NCI-H1694 treated with DMSO at 0.1 percent for 48 hours (cell line): ENCODE measurements at places on chromosomes 16 and 17.
A peak's percentile ranks its signal among the peaks of the same experiment; 100 is the strongest.

DNA sequence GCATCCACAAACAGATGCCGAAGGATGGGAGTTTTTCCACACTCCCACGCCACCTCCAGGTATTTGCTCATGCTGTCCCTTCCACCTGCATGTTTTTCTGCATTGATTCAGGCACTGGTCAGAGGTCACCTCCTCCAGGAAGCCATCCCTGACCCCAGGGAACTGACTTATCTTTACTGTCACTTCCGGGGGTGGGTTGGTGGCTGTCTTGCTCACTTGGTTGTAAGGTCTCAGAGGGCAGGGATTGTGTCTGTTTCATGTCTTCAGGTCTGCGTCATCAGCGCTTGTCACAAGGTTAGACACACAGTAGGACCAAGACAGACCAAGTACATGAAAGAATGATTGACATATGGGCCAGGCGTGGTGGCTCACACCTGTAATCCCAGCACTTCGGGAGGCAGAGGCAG is 1.9 kb upstream of the IL4R start:
- no peak for DNase-seq

GRCh38 chr16:50644729-50645128 is 36.4 kb downstream of the SNX20 start:
- DNase-seq, result no peak

- DNase-seq, result no peak
Observed at GRCh38 chr17:49187301-49187700, 23.1 kb downstream of the GNGT2 start.

DNA sequence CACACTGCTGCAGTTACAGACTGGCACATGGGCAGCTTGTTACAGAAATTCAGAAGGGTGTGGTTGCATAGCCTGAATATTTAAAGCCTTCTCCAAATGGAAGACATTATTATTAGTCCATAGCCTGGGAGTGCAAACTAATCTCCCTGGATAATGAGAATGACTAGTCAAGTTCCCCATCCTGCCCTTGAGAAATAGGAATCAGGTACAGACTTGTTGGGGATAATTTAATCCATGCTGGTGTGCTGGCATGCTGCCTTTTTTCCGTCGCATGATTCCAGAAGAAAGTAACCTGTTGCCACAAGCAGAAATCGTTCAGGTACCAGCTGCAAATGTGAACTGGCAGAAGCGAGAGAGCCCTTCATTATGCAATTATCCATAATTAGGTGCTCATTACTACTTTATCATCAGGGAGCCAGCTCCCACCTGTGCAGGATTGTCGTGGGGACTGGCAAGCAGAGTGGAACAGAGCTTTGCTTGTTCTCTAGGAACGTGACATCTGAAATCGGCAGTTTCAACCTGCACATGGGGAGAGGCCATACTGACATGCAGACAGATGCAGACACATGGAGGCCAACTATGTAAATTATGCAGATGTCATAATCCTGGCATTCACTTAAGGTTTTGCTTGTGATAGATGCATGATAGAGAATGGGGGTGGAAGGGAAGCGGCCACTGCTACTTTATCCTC is 419.4 kb downstream of the PMP22 start:
- DNase-seq, result no peak

- DNase-seq, result no peak
Observed at GRCh38 chr17:73292031-73292531, 19.7 kb downstream of the CDC42EP4 start.

- DNase-seq, result no peak
Observed at GRCh38 chr17:45086865-45087503, 25.9 kb downstream of the NMT1 start.

DNA sequence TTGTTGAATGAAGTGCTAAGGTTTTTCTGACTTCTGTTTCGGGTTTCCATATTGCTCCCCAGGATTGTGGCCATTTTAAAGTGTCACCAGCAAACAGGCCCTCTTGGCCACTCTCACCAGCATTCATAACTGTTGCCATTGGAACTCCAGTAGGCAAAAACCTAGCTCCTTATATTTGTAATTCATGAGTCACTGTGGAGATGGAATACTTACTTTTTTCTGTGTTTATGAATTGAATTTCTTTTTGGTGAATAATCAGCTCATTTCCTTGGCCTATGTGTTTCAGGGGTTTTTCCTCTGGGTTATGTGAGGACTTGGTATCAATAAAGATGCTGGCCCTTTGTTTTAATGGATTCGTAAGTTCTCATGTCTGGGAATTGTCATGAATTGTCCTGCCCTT is 255.1 kb downstream of the SNX29 start:
- no peak for DNase-seq

- DNase-seq, result no peak
Observed at GRCh38 chr17:58284613-58285421, 4.1 kb upstream of the MPO start.

DNA sequence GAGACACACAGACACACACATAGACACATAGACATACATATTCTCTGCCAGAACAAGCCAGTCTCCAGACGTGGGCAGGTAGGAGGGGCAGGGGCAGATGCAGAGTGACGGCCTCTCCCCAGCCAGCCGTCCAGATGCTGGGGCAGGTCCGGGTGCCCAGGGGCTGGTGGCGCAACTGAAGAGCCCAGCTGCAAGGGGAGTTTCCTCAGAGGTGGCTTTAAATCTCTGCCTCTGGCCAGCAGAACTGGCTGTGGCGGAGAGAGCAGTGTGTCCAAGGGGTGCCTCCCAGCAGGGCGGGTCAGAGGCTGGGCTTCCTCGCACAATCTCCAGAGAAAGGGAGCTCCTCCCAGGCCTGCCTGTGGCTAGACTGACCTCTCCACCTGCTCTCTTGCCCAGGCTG is 9.4 kb upstream of the GCGR start:
- no peak for DNase-seq

DNA sequence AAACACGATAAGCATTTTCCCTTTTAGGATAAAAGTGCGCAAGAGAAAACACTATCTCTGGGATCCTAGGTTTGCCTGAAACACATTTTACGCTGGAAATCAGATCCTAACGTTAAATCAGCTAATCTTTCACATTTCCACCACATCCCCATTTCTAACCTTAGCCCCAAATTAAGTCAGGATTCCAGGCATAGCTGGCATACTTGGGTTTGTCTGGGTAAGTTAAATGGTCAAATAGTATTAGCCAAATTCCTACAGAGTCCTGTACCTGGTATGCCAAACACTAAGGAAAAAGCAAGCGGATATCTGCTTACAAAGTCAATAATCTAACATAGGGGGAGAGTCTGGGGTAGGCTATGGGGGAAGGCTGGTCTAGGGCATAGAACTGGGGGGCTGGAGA is 557.4 kb upstream of the ZFHX3 start:
- no peak for DNase-seq

DNA sequence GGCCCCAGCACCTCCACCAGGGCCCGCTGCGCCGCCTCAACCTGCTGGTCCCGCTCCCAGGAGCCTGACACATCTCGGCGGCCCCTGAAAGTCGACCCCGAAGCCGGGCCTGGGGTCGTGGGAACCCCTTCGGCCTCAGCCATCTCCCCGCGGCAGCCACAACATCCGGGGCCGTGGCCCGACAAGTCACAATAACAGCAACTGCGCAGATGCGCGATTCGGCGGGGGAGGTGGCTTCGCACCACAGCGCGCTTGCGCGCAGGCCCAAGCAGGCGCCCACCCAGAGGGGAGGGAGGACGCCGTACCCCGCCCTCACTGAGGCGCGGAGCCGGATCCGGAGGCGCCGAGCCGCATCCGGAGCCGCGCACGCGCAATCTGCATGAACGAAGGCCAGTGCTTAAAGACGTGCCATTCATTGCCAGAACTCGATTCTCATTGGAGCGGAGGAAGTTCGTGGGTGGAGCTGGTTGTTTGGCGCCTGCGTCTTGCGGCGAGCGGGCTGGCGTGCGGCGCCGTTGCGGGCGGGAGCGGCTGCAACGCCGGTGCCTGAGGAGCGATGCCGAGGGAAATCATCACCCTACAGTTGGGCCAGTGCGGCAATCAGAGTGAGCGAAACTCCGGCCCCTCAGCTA is at the start of the genes RETREG3 and TUBG1:
Gene RETREG3 (minus strand): TSS at position 193 of the 632 bp plus-strand sequence. CDS start 50 bp downstream, at position 143.
Gene TUBG1 (plus strand): TSS at position 502 of the 632 bp plus-strand sequence. CDS start 55 bp downstream, at position 557.
- peak; percentile 98 for DNase-seq

GRCh38 chr17:18992454-18993130 is 12.0 kb downstream of the FAM83G start:
- no peak for DNase-seq

DNA sequence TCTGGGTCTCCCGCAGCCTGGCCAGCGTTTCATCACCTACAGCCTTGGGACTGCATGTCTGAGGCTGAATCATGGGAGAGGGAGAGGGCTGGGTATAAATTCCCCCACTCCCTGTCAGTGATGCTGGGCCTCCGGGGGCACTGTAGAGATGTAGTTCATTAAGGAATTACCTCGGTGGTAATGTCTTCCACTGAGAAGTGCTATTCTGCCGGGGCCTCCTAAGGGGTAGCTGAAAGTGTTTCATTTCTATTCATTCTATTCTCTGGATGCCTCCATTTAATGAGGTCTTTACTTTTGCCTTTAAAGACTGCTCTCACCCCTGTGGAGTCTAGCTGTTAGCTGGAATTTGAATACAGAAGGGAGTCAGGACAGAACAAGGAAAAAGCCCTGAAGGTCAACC is 116.4 kb upstream of the HS3ST4 start:
- no peak for DNase-seq

- DNase-seq, result no peak
Observed at GRCh38 chr17:79834565-79835469, 4.4 kb downstream of the CBX4 start.

DNA sequence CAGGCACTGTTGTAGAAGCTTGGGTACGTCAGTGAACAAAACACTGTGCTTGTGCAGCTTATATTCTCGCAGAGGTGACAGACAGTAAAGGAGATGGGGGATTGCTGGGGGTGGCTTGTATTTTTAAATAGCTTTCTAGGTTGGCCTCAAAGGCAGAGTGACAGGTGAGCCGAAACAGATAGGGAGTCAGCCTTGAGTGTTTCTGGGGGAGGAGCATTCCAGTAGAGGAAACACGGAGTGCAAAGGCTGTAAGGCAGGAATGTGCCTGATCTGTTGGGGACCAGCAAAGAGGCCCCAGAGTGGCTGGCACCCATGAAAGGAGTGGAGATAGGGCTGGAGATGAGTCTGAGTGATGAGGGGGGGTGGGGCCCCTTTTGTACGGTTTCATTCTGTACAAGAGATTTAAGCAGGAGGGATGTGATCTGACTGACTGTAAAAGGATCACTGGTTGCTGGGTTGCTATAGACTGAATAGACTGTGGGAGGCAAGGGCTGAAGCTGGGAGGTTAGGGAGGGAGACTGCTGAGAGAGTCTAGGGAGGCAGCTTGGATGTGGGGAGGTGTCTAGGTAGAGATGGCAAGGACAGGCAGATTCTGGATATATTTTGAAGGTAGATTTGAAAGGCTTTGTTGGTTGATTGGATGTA is 15.2 kb downstream of the NUP93 start:
- no peak for DNase-seq

DNA sequence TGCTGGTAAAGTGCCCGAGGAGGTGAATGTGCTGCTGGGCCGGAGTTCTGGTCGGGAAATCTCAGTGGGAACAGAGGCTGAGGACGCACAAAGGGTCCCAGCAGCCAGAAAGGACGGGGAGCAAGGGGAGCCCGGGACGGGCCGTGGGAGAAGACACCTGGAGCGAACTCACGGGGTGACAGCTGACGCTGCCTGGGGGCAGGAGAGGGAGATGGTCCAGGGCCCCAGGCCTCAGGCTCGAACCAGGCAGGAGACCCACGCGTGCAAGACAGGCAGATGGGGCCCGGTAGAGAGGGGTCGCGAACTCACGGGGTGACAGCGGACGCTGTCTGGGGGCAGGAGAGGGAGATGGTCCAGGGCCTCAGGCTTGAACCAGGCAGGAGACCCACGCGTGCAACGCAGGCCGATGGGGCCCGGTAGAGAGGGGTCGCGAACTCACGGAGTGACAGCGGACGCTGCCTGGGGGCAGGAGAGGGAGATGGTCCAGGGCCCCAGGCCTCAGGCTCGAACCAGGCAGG is 72.9 kb downstream of the METRNL start:
- DNase-seq, result no peak

DNA sequence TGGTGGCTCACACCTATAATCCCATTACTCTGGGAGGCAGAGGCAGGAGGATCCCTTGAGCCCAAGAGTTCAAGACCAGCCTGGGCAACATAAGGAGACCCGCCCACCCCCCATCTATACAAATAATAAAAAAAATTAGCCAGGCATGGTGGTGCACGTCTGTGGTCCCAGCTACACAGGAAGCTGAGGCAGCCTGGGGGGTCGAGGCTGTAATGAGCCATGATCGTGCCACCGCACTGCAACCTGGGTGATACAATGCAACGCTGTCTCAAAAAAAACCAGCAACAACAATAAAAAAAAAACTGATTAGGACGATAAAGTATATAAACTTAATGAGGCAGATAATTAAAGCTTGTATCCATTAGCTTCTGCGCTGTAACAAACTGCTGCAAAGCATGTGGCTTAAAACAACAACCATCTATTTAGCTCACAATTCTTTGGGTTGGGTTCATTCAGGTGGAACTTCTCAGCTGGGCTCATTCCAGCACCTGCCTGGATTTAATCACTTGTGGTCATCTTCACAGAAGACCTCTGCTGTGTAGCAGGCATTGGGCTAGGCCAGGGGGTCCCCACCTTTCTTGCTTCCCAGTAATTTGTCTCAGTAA is 45.8 kb downstream of the LCMT1 start:
- no peak for DNase-seq

DNA sequence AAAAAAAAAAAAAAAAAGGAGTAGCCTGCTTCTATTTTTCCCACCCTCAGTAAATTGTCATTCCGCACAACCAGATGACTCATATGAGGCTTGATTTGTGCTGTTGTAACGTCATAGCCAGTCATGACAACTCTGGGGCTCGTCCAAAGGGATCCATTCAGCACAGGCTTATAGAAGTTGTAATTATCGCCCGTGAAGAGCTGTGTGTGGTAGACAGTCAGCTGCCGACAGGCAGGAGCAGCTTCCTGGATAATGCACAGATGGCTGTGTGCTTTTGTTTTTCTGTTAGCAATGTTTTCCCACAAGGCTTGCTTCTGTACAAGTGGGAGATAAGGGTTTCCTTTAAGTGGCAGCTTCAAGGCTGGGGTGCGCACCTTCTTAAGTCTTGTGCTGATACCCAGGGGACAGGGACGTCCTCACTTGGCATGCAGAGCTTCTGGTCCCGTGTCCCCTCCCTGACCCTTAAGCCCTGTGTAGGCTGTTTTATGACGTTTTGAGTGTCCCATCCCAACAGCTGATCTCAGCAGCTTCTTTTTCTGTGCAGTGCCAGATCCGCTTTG is 26.0 kb downstream of the SNX29 start:
- DNase-seq, result peak; percentile 67

GRCh38 chr16:29900102-29900887 is at the start of gene ASPHD1:
Gene ASPHD1 (plus strand): TSS chr16:29900488. CDS start chr16:29900972, 484 bp downstream.
- DNase-seq, result peak; percentile 38
